ENCODE measurements at places on chromosomes 6 and 20. TPM values are rescaled to one million over a fixed set of nuclear protein-coding genes. Genes with fewer than 3 reads are reported as not detected.

The HDGFL1 gene
- polyA plus RNA-seq = not detected

The IRAK1BP1 gene
- polyA plus RNA-seq = 14.6 TPM

The RIPPLY2 gene
- polyA plus RNA-seq = not detected

The ZGPAT gene
- polyA plus RNA-seq = 11.7 TPM

The OPRM1 gene
- polyA plus RNA-seq = not detected

The HLA-DOA gene
- 3.8 TPM for polyA plus RNA-seq
